Psoas muscle (tissue), 8 donors: ENCODE measurements at places on chromosomes 7 and 10. TPM values are rescaled to one million over a fixed set of nuclear protein-coding genes. Genes with fewer than 3 reads are reported as not detected.

GRCh38 chr10:61448841-61449600 is 4.2 kb downstream of the TMEM26 start:
- no peak for DNase-seq

GRCh38 chr7:601595-602340 is 82.1 kb upstream of the PDGFA start:
- peak; percentile 63 for DNase-seq

The ZEB1 gene
- 34.2 TPM for polyA plus RNA-seq

The PNLIP gene
- 0.39 TPM for polyA plus RNA-seq
